Stimulated activated CD4-positive, alpha-beta T cell treated with anti-CD3 and anti-CD28 coated beads, Interleukin-1b, Interleukin-23, amount 100 ng/mL, for 1 hour (primary cell): ENCODE measurements at places on chromosomes 5 and 9.

GRCh38 chr5:56140073-56140472, 93.1 kb downstream of the ANKRD55 start:
- DNase-seq = no peak

- no peak for DNase-seq
These were observed 22.1 kb upstream of the TPD52L3 start for GRCh38 chr9:6305954-6306563.

DNA sequence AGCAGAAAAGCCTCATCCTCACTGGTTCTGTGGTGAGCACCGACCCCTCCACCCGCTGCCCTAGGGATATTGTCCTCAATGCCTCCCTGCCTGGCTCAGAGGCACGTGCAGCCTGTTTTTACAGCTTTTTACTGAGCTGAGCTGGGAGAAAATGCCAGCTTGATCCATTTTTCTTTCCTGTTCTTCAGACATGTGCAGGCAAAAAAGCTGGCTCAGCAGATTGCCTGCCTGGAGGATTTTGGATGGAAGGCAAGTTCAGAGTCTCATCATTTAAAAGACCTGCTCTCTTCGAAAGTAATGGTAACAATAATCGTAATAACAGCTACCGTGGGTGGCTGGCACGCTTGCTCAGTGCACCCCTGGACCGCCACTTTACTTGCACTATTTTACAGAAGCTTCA, 135.0 kb upstream of the SMIM23 start:
- no peak for DNase-seq

DNA sequence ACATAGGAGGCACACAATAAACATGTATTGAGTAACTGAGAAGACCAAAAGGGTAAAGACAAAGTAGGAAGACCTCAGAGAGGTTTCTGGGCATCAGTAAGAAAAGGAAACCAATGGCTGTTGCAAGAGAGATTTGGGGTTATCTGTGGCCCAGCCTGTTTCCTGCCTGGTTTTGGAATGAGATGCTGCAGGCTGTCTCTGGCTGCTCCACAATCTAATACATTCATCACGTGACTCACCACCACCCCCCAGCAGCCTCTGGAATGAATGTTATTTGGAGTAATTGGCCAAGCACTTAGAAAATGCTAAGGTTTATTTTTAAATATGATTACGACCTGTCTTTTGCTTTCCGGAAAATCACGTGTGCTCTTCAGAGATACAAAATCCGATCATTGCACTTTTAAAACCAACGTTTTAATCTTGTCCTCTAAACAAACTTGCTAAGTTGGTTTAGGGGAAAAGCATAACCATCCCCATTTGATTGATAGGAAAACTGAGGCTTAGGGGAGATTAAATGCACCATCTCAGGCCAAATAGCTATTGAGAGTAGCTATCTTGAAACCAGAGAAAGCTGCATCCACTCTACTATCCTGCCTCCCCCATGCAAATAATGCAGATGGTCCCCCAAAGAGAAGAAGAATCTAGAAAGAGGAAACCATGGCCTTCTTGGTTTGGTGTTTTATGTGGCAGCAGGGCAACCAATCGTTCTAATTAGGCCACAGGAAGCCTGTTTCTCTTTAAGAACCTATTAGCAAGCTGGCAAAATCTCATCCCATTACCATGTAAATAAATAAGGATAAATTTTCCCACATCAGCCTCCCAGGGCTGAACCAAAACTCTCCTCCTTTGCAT, 151.8 kb upstream of the ADRA1B start:
- no peak for DNase-seq

GRCh38 chr5:150114773-150115408, 28.5 kb upstream of the CSF1R start:
- DNase-seq = no peak

- DNase-seq = no peak
These were observed 73.9 kb upstream of the PCSK1 start for GRCh38 chr5:96506866-96507527.

GRCh38 chr5:66849803-66850202, 253.6 kb downstream of the MAST4 start:
- no peak for DNase-seq

DNA sequence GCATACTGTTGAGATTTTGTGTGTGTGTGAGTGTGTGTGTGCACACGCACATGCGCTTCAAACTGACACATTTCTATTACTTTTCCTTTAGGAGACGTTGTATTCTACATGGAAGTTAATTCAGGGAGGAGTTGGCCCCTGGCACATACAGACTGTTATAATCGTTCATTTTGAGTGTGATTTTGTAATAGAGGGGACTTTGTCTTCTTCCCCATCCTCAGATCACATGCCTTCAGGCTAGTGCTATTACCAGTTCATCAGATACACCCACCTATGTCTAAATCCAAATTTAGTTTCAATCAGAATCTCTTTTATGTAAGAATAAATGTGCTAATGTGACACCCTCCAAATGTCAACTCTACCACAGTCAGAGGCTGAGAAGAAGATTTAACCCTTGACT, 90.2 kb downstream of the FBXO4 start:
- DNase-seq = no peak

DNA sequence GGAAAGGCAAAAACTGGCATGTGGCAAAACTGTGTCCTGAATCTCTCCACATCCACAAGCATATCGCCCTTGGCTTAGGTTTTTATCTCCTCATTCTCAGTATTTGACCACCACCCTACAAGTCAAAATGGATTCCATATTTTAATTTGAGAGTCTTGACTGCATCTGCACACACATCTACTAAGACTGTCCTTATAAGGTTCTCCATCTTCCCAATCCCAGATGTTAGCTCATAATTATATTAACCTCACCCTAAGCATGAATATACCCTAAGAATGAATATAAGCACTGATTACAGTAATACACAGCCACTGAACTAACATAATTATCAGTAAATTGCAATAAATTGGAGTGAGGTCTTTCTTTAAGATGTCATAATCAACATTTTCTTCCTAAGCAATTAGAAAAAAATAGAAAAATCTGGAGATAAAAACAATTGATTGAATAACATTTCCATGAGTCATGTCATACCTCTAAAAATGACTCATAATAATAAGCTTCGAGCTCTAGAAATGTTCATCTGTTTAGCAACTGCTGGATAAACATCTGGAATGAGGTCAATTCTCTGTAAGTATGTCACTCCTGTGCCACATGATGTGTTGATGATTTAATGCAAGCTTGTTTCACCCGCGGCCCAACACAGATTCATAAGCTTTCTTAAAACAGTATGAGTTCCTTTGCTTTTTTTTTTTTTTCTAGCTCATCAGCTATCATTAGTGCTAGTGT, 39.9 kb upstream of the PAM start:
- DNase-seq = no peak
